NCI-H187 (cell line): ENCODE measurements at places on chromosomes 7 and 10.

DNA sequence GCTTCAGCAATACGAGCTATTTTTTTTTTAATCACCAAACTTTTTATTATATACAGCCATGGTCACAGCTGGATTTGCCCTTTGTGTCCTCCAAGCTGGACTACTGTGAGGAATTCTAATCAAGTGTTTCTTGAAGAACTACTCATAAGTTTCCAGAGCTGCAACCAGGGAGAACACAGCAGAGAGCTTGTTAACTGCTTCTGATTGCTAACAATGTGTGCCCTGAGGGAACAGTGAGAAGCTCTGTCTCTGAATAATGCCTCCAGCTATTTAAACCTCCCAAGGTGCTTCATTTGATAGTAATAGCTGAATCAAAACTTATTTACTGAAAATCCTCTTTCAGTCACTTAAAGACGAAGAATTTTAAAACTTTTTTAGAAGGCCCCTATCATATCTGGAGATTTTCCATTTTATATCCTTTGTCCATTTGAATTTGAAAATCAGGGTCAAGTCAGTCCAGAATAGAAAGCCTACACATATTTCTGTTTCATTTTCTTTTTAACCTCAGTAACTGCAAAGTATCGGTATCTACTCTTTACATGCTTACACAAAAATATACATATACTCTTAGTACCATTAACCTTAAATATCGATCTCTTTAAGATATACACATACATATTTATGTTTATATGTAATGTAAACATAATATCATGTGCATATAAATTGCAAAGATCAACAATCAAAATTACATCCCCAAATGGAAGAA, 1024.2 kb downstream of the GRM8 start:
- no peak for DNase-seq

- DNase-seq: no peak
Observed at GRCh38 chr7:55570218-55570873, 2.0 kb downstream of the VOPP1 start.

GRCh38 chr7:73865738-73866445, 4.9 kb downstream of the TMEM270 start:
- DNase-seq: no peak

DNA sequence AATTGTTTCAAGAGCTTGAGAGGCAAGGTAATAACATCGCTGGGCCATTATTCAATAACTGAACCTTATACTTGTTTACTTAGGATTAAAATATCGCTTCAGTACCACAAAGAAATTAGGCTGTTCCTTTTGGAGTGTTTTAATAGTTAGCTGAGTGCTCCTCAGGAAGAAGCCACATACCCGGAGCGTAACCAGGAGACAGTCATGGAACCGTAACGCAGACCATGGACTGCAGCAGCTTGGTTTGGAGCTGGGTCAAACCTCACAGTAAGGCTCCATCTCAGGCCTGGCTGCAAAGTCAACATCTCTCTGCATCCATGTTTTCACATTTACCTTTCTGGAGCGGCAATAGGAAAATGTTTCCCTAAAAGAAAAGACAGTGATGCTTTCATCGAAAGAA, 599.0 kb downstream of the TNS3 start:
- DNase-seq: peak; percentile 74

DNA sequence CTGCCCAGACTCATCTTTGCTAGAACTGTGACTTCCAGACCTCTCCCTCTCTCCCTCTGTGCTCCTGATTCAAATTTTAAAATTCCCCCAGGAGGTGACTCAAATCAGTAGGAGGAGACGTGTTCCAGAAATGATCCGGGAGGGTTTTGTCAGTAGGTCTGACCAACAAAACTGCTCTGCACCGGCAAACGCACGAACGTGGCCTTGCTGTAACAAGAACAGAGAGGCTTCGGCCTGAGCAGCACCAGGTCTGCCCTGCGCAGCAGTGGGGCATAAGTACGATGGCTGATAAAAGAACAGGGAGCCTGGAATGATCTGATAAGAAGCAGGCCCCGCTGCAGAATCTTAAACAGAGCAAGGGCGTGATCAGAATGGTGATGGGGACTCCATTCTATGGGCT, 152.7 kb upstream of the AUTS2 start:
- no peak for DNase-seq
